ENCODE measurements at places on chromosomes 2 and 18.

DNA sequence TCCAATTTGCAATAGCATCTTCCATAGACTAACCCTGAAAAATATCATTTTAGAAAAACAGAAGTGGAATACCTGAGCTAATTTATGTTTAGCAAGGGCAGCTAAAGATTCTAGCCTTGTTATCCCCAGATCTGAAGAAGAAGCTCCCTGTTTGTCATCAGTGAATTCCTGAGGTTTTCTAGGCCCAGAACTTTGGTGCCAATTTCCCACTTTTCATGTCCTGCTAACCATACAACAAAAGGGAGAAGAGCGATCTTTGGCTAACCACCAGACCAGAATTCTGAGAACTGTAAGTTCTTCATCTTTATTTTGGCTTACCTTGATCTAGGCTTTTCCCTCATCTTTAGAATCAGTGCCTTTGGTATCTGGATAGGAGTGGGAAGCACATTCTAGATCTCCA is 51.3 kb upstream of the RASGRP3 start:
- DNase-seq: no peak

GRCh38 chr2:44247924-44248323 is 27.4 kb upstream of the SLC3A1 start:
- DNase-seq: no peak

GRCh38 chr2:238065071-238065846 is 4.5 kb downstream of the SCLY start:
- no peak for DNase-seq

DNA sequence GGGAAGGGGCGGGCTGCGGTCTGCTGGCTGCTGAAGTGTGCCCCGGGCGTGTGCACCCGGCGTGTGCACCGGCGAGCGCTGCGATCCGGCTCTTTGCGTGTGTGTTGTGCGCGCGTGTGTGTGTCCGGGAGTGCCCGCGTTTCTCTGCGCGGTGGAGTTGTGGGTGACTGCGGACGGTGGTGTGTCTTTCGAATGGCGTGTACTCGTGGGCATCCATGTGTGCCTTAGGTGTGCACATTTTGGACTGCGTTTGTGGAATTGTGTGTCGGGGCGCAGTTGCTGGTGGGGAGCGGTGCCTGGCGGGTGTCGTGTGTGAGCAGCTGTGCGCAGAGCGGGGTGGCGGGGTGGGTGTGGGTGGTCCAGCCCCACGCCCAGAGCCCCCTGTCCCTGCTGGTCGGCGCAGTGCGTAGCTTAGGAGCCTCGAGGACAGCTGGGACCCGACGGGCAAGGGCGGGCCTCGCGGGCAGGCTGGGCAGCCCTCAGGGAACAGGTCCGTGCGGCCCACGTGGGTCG is 533 bp downstream of the HPCAL1 start:
- DNase-seq: peak; percentile 32

GRCh38 chr2:295090-295489 is 7.2 kb upstream of the ALKAL2 start:
- no peak for DNase-seq

- no peak for DNase-seq
These were observed 20.3 kb downstream of the RMC1 start for GRCh38 chr18:23523429-23524212.

GRCh38 chr2:58146707-58147106 is 94.4 kb downstream of the FANCL start:
- no peak for DNase-seq

GRCh38 chr2:221075203-221075602 is 496.9 kb downstream of the EPHA4 start:
- no peak for DNase-seq

All from uterus (tissue), 4 donors.